ENCODE measurements at places on chromosomes 2 and 18. TPM values are rescaled to one million over a fixed set of nuclear protein-coding genes. Genes with fewer than 3 reads are reported as not detected.

DNA sequence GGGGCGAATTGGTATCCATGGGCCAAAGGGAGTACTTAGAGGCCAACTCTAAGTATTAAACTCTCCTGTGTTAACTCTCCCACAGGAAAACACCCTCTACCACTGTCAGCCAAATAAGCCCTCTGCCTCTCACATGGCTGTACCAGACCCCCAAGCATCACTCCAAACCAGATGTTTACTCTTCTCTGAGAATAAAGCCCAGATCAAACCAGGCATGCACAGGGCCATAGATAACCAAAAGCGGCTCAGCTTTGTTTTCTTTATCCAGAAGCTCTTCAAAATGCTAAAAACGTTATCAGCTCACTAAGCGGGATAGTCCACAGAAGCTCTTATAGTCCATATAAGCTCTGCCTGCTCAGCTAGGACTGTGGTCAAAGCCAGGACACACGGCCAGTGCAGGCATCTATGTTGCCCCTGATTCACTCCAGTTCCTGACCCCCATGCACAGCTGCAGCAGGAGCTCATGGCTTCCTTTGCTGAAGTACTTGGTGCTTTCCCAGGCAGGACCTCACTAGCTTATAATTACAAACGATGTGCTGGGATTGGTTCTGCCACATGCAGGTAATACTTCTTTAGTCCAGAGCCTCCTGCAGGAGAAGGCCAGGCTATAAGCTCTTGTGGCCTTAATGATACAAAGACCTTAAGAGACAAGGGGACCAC lies 21.0 kb upstream of the SEMA4C start:
- no peaks in the 10 kb centered on the region for H3K36me3 ChIP-seq
- no peak for DNase-seq
- no peaks in the 10 kb centered on the region for H3K27me3 ChIP-seq
- no peak overlapping the region for H3K4me3 ChIP-seq
- H3K4me1 ChIP-seq: peaks cover 29% of the 10 kb centered on the region

GRCh38 chr18:50616484-50617048 lies 56.7 kb downstream of the MAPK4 start:
- no peaks in the 10 kb centered on the region for H3K36me3 ChIP-seq
- H3K27me3 ChIP-seq: no peaks in the 10 kb centered on the region
- no peak for DNase-seq
- no peak overlapping the region for H3K4me3 ChIP-seq

GRCh38 chr2:240236217-240237111 lies 96.0 kb upstream of the OTOS start:
- peaks cover 43% of the 10 kb centered on the region for H3K27me3 ChIP-seq
- no peak overlapping the region for H3K27ac ChIP-seq
- no peaks in the 10 kb centered on the region for H3K4me1 ChIP-seq
- H3K4me3 ChIP-seq: no peak overlapping the region
- H3K36me3 ChIP-seq: no peaks in the 10 kb centered on the region

Gene ANKRD30B
- not detected for total RNA-seq

DNA sequence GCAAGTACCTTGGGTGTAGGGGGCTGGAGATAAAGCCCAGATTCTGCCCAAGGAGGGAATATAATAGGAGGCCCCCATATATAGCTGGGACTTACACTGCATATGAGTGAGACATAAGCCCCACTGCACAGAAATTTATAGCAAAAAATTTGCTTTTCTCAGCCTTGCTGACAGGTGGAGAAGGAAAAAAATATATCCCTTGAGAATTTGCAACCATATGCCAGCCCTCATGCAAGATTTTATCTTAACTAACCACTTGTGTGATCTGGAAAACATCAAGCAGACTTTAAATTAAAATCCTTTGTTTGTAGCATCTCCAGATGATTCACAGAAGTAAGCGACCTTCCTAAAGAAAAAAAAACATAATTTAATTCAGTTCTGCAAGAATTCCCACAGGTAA lies 288.2 kb downstream of the BCL2 start:
- no peak for DNase-seq
- H3K27me3 ChIP-seq: peaks cover 10% of the 10 kb centered on the region
- H3K36me3 ChIP-seq: no peaks in the 10 kb centered on the region
- no peaks in the 10 kb centered on the region for H3K4me1 ChIP-seq

- no peak for DNase-seq
- H3K4me1 ChIP-seq: peaks cover 36% of the 10 kb centered on the region
- H3K27ac ChIP-seq: no peak overlapping the region
- H3K36me3 ChIP-seq: peaks cover 18% of the 10 kb centered on the region
These were observed 249.9 kb upstream of the THUMPD2 start for GRCh38 chr2:40028792-40029488.

GRCh38 chr2:201156036-201156435 lies 26.9 kb upstream of the CASP10 start:
- H3K4me1 ChIP-seq: peaks cover 41% of the 10 kb centered on the region
- no peaks in the 10 kb centered on the region for H3K27me3 ChIP-seq
- H3K36me3 ChIP-seq: peaks cover 23% of the 10 kb centered on the region
- H3K4me3 ChIP-seq: no peak overlapping the region
- H3K27ac ChIP-seq: peak overlapping the region; percentile 68
- DNase-seq: no peak

DNA sequence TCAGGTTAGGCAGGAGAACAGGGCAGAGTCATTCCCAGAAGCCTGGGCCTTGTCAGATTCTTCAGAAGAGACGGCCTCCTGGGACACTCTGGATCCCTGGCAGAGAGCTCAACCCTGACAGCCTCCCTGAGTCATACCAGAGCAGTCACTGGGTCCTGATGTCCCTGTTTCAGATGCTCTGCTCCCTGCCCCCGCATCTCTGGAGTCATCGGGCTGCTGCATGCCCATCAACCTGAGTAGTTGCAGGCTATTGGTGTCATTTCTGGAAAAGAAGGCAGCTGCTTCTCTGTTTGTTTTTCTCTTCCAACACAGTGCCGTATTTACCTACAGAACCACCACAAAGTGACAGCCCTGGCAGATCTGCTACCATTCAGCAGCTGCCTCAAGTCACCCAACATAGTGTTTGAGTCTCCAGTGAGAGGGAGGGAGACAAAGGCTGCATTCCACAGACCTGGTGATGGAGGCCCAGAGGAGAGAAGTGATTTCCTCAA lies 145.1 kb downstream of the B3GNT2 start:
- H3K4me3 ChIP-seq: no peak overlapping the region
- no peaks in the 10 kb centered on the region for H3K36me3 ChIP-seq
- H3K27ac ChIP-seq: no peak overlapping the region
- no peaks in the 10 kb centered on the region for H3K27me3 ChIP-seq
- DNase-seq: peak; percentile 4

DNA sequence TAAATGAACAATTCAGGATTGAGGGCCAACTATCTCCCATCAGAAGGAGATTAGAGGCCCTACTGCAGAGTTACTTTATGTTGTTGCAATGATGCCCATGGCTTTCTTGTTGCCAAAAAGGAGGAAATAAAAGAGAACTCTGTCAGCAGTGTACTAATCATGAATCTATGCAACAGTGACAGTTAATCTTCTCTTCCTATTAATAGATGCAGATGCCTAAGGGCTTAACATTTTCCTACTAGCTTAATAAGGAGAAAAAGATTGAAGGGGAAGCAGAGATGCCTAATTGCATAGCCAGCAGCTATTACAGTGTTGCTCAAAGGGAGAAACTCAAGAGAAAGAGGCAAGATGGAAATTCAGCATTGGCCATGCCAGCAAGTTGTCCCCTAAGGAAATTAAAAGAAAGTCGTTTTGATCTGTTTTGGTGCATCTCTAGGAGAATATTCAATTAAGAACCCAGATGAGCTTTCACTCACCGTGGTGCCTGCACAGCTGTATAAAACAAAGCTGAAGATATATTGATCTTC lies 107.1 kb upstream of the KCNJ3 start:
- no peaks in the 10 kb centered on the region for H3K4me1 ChIP-seq
- H3K4me3 ChIP-seq: no peak overlapping the region
- no peak for DNase-seq
- no peaks in the 10 kb centered on the region for H3K36me3 ChIP-seq
- no peaks in the 10 kb centered on the region for H3K27me3 ChIP-seq
- no peak overlapping the region for H3K27ac ChIP-seq

- no peak overlapping the region for H3K4me3 ChIP-seq
- H3K27ac ChIP-seq: no peak overlapping the region
- DNase-seq: no peak
- no peaks in the 10 kb centered on the region for H3K4me1 ChIP-seq
These were observed 23.7 kb downstream of the KIAA2012 start for GRCh38 chr2:202096736-202097135.

Gene SOWAHC
- total RNA-seq: 0.99 TPM

GRCh38 chr2:238975408-238975807 lies 127.5 kb downstream of the TWIST2 start:
- no peak overlapping the region for H3K4me3 ChIP-seq
- H3K4me1 ChIP-seq: no peaks in the 10 kb centered on the region
- no peak for DNase-seq
- H3K36me3 ChIP-seq: no peaks in the 10 kb centered on the region
- H3K27ac ChIP-seq: peak overlapping the region; percentile 24

Gene TBR1
- total RNA-seq: 0.02 TPM

Gene KCNE4
- not detected for total RNA-seq

Gene CLHC1
- total RNA-seq: 15.5 TPM

DNA sequence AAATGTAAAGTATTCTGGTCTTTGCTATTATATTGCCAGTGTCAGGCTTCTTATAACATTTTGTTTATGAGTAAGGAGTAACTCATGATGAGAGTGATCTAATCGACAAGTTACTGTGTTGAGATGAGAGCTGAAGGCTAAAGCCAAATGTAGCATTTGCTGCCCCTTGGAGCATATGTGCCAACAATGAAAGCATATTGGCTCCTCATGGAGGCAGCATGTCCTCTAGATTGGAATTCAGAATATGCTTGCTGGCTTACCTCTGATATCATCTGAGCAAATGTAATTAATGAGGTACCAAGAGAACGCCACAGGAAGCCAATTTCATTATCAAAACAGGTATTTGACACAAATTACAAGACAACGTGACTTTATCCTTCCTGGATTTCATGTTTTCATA lies 781.1 kb upstream of the FSHR start:
- peaks cover under 1% of the 10 kb centered on the region for H3K4me1 ChIP-seq
- no peaks in the 10 kb centered on the region for H3K36me3 ChIP-seq
- H3K27me3 ChIP-seq: no peaks in the 10 kb centered on the region
- DNase-seq: no peak

Gene RAX
- not detected for total RNA-seq

- no peak overlapping the region for H3K4me3 ChIP-seq
- no peaks in the 10 kb centered on the region for H3K27me3 ChIP-seq
- no peak overlapping the region for H3K27ac ChIP-seq
- DNase-seq: peak; percentile 41
These were observed 41.4 kb downstream of the STEAP3 start for GRCh38 chr2:119264781-119265692.

GRCh38 chr2:241603686-241604085 lies 33.3 kb downstream of the THAP4 start:
- no peaks in the 10 kb centered on the region for H3K27me3 ChIP-seq
- H3K4me1 ChIP-seq: peaks cover 3% of the 10 kb centered on the region
- no peak overlapping the region for H3K4me3 ChIP-seq
- DNase-seq: no peak

DNA sequence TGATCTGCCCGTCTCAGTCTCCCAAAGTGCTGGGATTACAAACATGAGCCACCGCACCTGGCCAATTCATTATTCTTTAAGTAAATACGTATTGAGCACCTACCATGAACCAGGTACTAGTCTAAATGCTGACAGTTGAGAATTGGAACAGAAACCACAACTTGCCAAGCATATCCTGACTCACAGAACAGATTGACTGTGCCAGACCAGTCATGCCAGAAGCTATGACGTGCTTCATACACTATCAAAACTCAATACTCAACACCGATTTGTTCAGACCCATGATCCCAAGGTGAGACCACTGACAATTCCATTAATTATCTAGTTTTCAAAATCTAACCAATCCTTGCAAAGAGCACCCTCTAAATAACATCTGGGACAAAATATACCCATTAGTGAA lies 148.6 kb downstream of the B3GNT2 start:
- H3K27ac ChIP-seq: peak overlapping the region; percentile 42
- no peaks in the 10 kb centered on the region for H3K27me3 ChIP-seq
- DNase-seq: peak; percentile 13
- no peaks in the 10 kb centered on the region for H3K36me3 ChIP-seq

GRCh38 chr2:24885221-24886125 lies 34.6 kb downstream of the ADCY3 start:
- no peaks in the 10 kb centered on the region for H3K27me3 ChIP-seq
- H3K36me3 ChIP-seq: peaks cover 3% of the 10 kb centered on the region
- peak overlapping the region; percentile 35 for H3K27ac ChIP-seq
- peaks cover 24% of the 10 kb centered on the region for H3K4me1 ChIP-seq
- H3K4me3 ChIP-seq: no peak overlapping the region
- no peak for DNase-seq

GRCh38 chr2:164705412-164706167 lies 84.3 kb upstream of the GRB14 start:
- no peaks in the 10 kb centered on the region for H3K4me1 ChIP-seq
- no peaks in the 10 kb centered on the region for H3K27me3 ChIP-seq
- no peak overlapping the region for H3K27ac ChIP-seq
- H3K4me3 ChIP-seq: no peak overlapping the region

DNA sequence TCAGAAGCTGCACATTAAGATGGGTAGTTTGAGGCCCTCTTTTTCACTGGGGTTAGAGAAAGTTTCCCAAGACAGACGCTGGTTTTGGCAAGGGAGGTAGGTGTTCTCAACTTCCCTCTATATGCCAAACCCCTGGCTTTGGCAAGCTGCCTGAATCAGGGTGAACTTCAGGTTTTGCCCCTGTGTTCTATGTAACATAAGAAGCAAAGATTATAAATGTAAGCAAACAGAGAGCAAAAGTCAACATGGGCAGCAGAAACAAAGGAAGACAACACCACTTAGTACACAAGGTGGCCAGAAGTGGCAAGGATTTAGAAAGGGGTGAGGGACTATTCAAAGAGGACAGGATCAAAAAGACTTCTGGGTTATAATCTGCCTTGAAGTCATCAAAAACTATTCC lies 70.5 kb upstream of the TFCP2L1 start:
- no peak for DNase-seq
- peaks cover 14% of the 10 kb centered on the region for H3K36me3 ChIP-seq
- H3K4me1 ChIP-seq: peaks cover 3% of the 10 kb centered on the region
- H3K27me3 ChIP-seq: no peaks in the 10 kb centered on the region

- peaks cover 66% of the 10 kb centered on the region for H3K4me1 ChIP-seq
- peak overlapping the region; percentile 37 for H3K4me3 ChIP-seq
- no peak for DNase-seq
These were observed 3.2 kb downstream of the YPEL5 start for GRCh38 chr2:30149976-30150375.

Gene UNC80
- total RNA-seq: not detected

Gene TUBA3E
- not detected for total RNA-seq

- H3K36me3 ChIP-seq: no peaks in the 10 kb centered on the region
- H3K4me1 ChIP-seq: no peaks in the 10 kb centered on the region
- H3K4me3 ChIP-seq: no peak overlapping the region
- no peak for DNase-seq
- no peaks in the 10 kb centered on the region for H3K27me3 ChIP-seq
These were observed 319.7 kb downstream of the SOX11 start for GRCh38 chr2:6011921-6012320.

DNA sequence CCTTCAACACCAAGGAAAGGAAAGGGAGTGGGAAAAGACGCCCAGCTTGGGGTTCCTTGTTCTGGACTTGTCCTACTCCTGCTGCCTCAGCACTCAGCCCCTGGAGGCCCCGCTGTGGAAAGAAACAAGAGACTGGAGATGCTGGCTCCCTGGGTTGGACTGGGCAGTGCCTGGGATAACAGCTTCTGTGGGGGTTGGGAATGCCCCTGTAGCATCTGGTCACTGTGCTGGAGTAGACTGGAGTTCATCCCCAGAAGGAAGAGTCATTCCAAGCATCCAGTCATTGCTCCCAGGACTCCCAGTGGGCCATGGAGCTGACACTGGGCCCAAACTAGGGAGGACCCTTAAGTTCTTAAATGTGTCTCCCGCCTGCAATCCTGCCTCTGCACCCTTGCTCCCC lies 129.3 kb upstream of the HAAO start:
- H3K27ac ChIP-seq: no peak overlapping the region
- H3K4me1 ChIP-seq: peaks cover 16% of the 10 kb centered on the region
- peaks cover 7% of the 10 kb centered on the region for H3K27me3 ChIP-seq
- no peak for DNase-seq
- no peak overlapping the region for H3K4me3 ChIP-seq

Gene ALPI
- not detected for total RNA-seq

Data from activated T-cell treated with anti-CD3 and anti-CD28 coated beads, Interleukin-2, amount 50 U/mL, for 72 hours (primary cell).